Mesenteric fat pad (tissue), 1 donor: ENCODE measurements at places on chromosomes 1 and 21. TPM values are rescaled to one million over a fixed set of nuclear protein-coding genes. Genes with fewer than 3 reads are reported as not detected.
A peak's percentile ranks its signal among the peaks of the same experiment; 100 is the strongest.

The ACTL8 gene
- total RNA-seq = not detected

The IARS2 gene
- total RNA-seq = 78.5 TPM

The WNT3A gene
- total RNA-seq = not detected

The C1QB gene
- 531 TPM for total RNA-seq

The GBP5 gene
- total RNA-seq = 2.1 TPM

- DNase-seq = no peak
These were observed 668 bp downstream of the CBR3 start for GRCh38 chr21:36135391-36136102.

DNA sequence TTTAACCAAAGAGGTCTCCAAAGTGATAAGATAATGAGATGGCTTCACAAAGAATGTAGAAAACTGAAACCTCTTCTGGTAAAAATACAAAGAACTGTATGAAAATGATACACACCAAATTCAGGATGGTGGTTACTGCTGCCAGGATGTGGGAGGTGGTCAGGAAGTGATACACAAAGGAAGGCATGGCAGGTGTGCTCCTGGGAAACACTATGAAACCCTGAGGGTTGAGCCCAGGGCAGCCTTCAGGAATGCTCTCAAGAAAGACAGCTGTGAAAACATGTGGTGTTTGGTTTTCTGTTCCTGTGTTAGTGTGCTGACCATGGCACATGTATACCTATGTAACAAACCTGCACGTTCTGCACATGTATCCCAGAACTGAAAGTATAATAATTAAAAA, 109.3 kb downstream of the NTNG1 start:
- DNase-seq = no peak

DNA sequence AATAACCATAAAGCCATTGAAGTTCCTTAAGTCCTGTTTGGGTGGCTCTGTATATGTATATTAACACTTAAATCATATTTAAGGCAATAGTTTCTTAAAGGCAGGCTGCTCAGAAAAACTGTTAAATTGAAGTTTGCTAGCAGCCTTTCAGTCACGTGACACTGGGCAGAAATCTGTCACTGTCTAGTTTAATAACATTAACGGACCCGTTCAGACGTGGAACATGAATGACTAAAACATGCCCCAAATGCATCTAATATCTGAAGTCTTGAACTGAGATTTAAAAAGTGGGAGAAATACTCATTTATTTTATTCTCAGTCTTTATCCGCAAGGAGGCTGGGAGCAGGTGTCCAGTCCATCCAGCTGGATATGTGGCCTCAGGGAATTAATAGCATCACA, 3.3 kb upstream of the SPATA1 start:
- DNase-seq = no peak

DNA sequence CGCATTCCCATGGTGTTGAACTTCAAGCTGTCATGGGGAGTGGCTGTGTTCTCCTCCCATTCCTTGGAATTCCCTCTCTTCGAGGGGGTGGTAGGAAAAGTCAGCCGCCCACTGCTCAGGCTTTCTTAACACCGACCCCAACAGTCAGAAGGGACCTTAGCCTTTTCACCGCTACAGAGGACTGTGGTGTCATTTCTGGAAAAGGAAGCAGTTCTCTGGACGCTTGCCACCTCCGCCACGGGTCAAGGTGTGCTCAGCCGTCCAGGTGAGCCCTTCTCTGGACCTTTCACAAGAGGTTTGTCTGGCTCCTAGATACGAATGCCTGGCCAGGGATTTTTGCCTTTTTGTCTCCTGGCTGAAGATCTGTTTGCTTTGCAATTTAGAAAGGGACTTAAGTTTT, 31.8 kb downstream of the CLIC6 start:
- no peak for DNase-seq

DNA sequence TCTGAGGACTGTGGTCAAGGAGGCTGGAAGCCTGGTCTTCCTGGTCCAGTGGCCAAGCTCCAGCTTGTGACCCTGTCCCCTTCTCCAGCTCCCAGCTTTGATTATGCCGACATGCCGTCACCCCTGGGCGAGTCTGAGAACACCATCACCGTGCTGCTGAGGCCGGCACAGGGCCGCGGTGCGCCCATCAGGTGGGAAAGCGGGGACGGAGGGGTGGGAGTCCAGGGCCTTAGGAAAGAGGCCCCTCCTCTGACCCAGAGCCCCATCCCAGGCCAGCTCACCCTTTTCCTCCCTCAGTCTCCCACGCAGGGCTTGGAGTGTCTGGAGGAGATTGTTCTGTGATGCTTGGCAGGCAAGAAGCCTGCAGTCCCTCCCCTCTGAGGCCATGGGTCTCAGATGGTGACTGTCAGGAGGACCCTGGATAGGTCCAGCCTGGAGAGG, 43.6 kb downstream of the PTPRU start:
- peak; percentile 79 for DNase-seq
